ENCODE measurements at places on chromosomes 5 and 9.

DNA sequence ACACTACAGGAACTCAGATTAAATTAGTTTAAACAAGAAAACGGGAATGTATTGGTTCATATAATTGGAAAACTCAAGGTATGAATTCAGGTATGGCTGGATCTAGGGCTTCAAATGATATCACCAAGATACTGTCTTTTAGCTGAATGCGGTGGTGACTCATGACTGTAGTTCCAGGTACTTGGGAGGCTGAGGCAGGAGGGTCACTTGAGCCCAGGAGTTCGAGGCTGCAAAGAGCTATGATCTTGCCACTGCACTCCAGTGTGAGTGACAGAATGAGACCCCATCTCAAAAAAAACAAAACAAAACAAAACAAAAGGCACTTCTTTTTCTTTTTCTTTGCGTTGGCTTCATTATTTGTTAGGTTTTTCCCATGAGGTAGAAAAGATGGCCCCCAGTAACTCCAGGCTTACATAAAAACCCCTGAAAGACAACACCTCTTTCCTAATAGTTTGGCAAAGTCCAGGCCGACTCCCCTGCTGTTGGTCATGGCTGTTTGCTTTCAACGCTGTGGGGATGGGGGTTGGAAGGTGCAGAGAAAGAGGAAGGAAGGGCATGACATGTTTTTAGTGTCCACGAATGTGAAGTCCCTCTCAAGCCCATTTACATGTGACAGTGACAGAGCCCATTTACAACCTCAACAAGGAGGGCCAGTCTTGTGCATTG is 39.8 kb upstream of the CRB2 start:
- no peak for DNase-seq

- DNase-seq: no peak
These were observed 95.4 kb downstream of the TLE4 start for GRCh38 chr9:79667120-79667519.

DNA sequence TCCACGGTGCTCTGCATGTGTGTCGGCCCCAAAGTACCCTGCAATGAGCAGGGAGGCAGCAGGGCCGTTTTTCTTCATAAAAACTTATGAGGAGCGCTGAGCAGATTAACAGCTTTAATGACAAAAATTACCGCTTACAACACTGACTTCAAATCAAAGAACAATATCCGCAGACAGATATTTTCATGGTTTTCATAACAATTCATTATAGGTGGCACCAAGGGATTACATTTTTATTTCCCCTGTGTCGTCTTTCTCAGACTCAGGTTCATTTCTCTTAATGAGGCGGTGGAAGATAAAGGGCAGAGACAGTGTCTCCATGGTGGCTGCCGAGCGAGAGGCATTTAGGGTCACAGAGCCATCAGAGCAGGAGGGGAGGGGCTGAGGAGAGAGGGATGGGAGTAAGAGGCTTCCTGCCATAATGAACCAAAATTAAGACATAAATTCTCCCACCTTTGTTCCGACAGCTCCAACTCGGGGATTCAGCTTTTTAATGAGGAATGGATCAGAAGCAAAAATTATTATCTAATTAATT is 240.7 kb upstream of the CLINT1 start:
- no peak for DNase-seq

DNA sequence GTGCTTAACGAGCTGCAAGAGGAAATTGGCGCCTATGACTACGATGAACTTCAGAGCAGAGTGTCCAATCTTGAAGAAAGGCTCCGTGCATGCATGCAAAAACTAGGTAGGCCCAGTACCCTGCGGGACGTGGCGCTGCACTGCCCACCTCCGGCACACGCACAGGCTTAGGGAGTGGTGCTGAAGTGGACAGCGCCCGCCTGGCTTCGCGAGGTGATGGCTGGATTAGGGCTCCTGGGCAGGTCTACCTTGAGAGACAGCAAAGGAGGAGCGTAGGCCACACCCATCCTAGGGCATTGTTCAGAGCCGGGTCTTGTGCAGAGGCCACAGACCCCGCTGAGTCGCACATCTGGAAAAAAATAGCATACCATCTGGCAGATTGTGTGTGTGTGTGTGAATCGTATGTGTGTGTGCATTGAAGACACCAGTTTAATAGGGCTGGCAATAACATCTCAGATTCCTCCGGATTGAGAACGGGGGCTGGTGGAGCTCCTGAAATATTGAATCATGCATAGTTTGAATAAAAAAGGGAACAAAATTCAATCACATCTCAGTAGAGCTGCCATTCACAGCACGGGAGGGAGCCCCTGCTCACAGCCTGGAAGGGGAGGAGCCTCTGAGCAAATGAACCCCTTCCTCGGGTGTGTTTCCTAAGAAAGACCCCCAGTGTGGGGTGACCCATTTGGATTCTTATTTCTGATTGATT is 11.1 kb downstream of the OLFM1 start:
- DNase-seq: peak; percentile 75

DNA sequence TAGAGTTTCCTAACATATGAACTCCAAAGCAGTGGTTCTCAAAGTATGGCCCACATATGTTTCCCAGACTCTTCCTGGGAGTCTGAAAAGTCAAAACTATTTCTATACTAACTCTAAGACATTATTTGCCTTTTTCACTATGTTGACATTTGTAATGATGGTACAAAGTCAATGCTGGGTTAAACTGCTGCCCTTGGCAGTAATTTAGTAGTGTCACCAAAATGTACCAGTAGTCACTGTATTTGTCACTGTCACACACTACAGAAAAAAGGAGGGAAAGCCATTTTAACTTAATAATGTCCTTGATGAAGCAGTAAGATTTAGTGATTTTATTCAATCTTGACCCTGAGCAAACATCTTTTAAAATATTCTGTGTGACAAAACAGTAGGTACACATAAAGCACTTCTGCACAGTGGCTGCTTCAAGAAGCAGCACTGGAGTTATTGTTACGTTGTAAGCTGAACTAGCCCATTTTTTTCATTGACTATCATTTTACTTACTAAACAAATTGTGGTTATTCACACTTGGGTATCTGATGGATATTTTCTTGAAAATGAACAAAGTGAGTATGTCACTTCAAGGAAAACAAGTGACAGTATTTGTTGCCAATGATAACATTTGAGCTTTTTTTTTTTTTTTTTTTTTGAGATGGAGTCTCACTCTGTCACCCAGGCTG is 90.3 kb downstream of the NR6A1 start:
- no peak for DNase-seq

- DNase-seq: peak; percentile 19
These were observed 392.0 kb downstream of the GADD45G start for GRCh38 chr9:89996773-89997172.

GRCh38 chr5:125712397-125712796 is 710.8 kb upstream of the GRAMD2B start:
- DNase-seq: no peak

DNA sequence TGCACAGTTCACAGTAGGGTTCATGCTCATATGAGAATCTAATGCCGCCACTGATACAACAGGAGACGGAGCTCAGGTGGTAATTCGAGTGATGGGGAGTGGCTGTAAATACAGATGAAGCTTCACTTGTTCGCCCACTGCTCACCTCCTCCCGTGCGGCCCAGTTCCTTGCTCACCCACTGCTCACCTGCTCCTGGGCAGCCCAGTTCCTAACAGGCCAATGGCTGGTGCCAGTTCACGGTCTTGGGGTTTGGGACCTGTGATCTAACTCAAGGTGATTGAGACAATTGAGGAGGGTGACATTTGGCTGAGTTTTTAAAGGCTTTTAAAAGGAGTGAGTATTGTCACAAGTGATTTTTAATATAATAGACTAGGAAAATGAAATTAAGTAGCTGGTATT is 45.4 kb downstream of the RAD23B start:
- no peak for DNase-seq

DNA sequence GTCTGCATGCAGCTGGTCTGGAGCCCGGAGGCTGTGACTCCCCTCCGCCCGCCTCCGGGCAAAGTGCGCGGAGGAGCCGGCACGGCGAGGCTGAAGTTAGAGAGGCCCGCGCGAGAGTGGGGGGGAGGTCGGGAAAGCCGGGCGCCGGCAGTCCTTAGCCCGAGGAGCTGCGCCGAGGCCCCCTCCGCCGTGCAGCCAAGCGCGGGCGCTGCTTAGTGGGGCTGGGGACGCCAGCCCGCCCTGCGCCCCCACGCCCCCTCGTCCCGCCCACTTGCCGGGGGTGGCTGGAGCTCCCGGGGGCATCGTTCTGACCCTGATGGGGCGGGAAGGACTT is 403 bp downstream of the NINJ1 start:
- peak; percentile 84 for DNase-seq

GRCh38 chr5:167160388-167160787 is 1131.1 kb upstream of the WWC1 start:
- no peak for DNase-seq

DNA sequence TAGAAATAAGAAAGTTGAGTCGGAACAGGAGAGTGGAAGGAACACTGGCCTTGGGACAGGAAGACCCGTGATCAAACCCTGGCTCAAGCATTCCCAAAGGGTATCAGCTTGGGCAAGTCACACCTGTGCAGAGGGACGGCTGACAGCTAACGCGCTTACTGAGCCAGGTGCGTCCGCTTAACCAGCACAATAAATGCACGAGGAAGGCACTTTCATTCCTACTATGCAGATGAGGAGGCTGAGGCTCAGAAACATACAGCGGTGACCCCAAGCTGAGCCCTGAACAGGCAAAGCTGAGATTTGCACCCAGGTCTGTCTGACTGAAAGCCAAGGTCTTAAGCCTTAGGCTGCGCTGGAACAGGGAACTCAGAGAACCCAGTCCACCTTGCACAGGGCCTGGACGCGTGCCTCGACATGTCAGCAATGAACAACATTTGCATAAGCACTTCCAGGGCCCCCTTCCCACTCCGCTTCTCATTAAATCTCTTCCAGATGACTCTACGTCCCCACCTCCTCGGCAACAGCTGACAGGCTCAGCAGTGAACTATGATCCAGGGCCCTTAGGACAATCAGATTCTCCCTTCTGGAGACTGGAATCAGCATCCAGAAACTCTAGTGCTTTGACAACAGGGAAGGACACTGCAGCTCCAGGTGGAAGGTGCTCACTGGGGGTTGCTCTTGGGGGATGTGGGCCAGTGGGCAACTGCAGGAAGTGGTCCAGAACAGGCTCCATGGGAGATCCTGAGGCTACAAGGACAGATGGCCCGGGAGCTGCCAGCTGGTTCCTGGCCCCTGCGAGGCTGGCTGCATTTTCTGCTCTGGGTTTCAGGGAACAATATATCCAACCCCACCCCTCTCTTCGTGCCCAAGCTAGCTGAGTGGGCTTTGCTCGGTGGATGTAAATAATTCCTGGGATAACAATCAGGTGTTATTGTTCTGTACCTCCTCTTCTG is 35.2 kb downstream of the SH3PXD2B start:
- DNase-seq: no peak

DNA sequence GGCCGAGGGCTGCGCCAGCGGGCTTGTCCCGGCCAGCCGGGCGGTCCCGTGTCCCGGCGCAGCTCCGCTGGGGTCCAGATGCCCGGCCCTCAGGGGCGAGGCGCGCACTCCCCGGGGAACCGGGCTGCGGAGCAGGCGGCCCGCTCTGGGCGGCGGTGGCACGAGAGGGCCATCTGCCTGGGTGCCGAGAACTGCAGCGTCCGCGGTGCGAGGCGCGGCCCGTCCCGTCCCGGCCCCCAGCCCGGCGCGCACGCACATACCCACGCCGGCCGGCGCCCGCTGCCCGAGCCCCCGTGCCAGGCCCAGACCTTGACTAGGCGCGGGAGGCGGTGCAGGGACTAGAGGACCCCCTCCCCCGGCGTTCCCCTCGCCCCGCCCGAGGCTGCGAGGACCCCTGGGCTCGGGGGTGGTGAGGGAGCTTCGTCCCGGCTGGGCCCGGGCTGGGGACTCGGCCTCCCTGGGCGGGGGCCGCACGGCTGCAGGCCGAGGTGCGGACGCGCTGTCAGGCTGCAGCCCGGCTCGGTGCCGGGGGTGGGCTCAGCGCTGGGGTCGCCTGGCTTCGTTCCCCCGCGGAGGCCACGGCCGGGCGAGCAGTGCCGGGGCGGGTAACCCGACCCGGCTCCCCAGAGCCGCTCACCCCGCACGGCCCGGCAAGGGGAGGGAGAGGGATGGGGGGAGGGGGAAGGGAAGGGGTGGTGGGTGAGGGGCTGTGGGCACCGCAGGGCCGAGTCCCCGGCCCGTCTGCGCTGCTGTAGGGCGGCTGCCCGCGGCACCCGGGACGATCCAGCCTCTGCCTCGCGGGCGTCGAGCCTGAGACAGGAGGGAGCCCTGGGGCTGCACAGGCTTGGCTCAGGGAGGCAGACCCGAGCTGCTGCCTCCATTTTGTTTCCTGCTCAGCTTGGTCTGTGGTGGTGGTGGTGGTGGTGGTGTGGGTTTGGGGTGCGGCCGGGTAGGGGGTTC is 1.2 kb upstream of the NSD1 start:
- DNase-seq: no peak

- DNase-seq: no peak
These were observed 27.8 kb upstream of the PTPDC1 start for GRCh38 chr9:94056442-94056974.

DNA sequence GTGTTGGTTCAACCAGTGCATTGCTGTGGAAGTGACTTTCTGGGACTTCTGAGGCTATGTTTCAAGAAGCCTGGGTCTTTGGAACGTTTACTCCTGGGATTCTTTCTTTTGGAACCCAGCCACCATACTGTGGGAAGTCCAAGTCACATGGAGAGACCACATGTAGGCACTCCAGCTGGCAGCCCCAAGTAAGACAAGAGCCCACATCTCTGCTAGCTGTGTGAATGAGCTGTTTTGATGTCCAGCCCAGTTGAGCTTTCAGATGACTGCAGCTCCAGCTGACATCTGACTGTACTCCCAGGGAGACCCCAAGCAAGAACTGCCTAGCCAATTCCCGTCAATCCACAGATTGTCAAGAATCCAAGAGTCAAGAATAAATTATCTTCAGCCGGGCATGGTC is 60.1 kb upstream of the SPATA31D4 start:
- DNase-seq: no peak

DNA sequence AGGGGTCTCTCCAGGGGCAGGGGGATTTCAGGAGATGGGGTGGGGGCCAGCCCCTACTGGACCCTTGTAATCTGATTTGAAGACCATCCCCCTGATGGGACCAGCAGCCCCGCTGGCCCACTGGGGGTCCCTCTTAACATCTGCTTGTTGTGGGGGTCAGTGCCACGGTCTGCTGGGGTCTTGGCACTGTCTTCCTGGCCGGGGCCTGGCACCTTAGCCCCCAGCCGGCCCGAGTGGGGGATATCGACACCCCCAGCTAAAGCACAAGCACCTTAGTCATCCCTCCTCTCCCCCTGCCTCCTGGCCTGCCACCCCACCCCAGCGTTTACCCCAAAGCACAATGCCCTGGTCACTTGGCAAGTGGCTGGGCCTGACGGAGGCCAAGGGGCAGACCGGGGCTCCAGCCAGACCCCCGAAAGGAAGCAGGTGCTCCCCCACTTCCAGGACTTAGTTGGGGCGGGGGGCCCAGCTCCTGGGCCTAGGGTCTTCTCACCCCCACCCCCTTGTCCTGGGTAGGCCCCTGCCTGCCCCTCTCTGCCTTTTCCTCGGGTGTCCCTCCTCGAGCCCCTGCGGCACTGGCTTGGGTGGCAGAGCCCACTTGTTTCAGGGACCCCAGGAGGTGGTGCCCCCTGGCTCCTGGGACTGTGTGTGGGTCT is 1.4 kb upstream of the NFX1 start:
- no peak for DNase-seq

- no peak for DNase-seq
These were observed 116.1 kb upstream of the ACTBL2 start for GRCh38 chr5:57598756-57599155.

GRCh38 chr5:158080112-158080511 is 221.2 kb upstream of the CLINT1 start:
- no peak for DNase-seq

Measured in HuH-7 (cell line).